Smooth muscle cell of bladder (primary cell): ENCODE measurements at places on chromosomes 12 and 14. TPM values are rescaled to one million over a fixed set of nuclear protein-coding genes. Genes with fewer than 3 reads are reported as not detected.

DCP1B gene
- 7.3 and 9.0 TPM in 2 replicates for total RNA-seq

SLC2A3 gene
- total RNA-seq = 80.4 and 148 TPM in 2 replicates

TAS2R14 gene
- 1.7 and 2.4 TPM in 2 replicates for total RNA-seq

HOXC13 gene
- not detected in 2 replicates for total RNA-seq

SLC25A47 gene
- not detected in 2 replicates for total RNA-seq

RPGRIP1 gene
- total RNA-seq = not detected in 2 replicates

CEP290 gene
- total RNA-seq = 8.1 and 10.1 TPM in 2 replicates

PAX9 gene
- total RNA-seq = 0.09 TPM in 1 of 2 replicates, not detected in the other

ADAMTS20 gene
- under 0.01 TPM in 1 of 2 replicates, not detected in the other for total RNA-seq

WDHD1 gene
- 7.7 and 8.7 TPM in 2 replicates for total RNA-seq
